ENCODE measurements at places on chromosomes 4 and X.

- no peak for DNase-seq
Observed at GRCh38 chrX:13293700-13294099, 26.2 kb downstream of the ATXN3L start.

- peak; percentile 0 for DNase-seq
Observed at GRCh38 chr4:112898357-112899141, 150.9 kb upstream of the ANK2 start.

DNA sequence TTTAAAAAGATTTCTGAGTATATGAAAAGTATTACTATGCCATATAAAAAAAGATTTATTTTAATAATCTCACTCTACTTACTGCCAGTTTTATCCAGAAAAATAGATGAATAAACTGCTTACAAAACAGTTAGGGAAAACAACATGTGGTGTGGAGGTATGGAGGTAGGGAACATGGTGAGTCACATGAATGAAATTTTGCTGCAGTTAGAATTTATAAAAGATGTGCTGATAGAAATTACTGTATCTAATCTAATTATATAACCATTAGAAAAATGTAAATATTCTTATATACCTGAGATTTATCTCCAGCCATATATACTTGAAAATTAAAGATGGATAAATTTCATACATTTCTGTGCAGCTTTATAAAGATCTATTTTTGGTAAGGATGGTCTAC, 184.0 kb upstream of the ANK2 start:
- no peak for DNase-seq

- DNase-seq, result no peak
Observed at GRCh38 chr4:184385705-184386141, 88.6 kb downstream of the IRF2 start.

DNA sequence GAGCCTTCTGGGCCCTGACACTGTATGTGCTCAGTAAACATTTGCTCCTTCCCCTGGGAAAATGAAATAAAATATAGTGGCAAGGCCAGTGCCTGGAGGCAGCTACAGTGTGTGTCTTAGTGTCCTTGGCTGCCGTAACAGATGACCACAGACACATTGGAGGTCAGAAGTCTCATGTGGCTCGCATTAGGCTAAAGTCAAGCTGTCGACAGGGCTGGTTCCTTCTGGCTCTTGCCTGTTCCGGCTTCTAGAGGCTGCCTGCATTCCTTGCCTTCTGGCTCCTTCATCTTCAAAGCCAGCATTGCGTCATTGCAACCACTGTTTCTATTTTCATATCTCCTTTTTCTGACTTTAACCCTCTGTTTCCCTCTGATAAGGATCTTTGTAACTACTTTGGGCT, 83.6 kb upstream of the STX18 start:
- peak; percentile 94 for DNase-seq

- peak; percentile 71 for DNase-seq
Observed at GRCh38 chr4:138275963-138276621, 33.9 kb upstream of the SLC7A11 start.

DNA sequence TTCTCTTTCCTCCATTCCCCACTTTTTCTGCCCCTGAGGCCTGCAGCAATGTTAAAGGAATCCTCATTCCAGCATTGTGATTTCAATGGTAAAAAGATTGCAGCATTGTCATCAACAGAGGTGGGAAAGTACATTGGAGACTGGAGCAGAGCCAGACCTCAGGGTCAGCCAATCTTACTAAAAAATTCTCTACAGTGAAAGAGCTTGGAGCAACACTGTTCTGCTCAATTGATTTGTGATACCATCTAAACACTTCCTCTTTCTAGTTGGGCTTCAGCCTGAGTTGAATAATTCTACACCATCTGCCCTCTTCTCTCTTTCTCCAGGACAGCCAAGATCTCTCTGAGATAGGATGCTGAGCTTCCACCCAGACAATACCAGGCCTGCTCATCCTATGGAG, 176.5 kb downstream of the AR start:
- peak; percentile 53 for DNase-seq

GRCh38 chrX:109577055-109577454, 40.4 kb downstream of the NXT2 start:
- DNase-seq, result no peak

DNA sequence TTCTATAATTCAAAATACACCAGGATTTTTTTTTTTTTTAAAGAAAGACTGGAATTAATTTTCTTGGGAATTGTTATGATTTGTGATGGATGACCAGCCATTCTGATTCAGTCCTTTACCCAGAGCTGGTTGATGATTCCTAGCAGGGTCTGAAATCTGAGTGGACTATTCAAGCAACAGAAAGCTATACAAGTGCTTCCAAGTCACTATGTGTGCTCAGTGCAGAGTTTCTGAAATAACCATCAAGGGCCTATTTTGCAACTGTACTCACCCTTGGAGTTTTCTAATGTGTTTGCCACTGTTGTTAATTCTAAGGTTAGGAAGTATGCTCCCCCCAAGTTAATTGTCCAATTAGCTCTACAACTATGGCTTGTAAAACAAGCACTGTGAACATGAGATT, 137.7 kb upstream of the RAPGEF2 start:
- DNase-seq, result no peak

DNA sequence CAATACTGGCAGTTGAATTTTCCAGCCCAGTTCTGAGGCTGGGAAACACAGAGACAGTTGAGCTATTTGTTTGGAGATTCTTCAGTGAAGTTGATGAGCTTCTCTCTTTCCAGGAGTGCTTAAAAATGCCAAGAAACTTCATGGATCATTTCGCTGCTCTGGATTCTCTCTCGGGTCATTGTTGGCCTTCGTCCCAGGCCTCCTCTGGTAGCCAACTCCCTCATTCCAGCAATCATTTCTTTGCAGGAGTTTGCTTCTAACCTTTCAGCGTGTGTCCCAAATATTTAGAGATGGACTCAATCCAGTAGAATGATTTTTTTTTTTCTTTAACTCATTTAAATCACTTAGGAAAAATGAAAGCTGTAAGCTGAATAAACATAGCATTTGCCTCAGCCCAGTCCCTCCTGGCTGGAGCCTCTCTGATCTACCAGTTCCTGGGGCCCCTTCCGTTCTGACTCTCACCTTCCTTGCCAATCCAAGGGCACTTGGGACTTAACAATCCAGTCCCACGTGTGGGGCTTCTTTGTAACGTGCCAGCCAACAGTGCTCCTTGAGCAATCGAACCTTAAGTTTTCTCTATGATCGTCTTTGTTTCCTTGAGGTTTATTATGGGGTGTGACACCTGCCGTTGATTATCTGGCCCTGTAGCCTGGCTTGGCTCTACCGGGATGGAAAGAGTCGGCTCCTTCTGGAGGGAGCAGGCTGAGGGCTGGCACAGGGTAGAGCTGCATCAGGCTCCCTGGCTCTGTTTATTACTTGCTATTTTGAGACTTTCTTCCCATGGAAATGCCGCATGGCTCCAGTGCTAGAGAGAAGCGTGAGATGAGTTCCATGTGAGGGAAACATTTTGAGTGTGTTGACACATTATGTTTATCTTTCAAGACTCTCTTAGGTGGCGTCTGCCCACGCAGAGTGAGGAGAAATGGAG, 80.4 kb upstream of the GPC4 start:
- no peak for DNase-seq

DNA sequence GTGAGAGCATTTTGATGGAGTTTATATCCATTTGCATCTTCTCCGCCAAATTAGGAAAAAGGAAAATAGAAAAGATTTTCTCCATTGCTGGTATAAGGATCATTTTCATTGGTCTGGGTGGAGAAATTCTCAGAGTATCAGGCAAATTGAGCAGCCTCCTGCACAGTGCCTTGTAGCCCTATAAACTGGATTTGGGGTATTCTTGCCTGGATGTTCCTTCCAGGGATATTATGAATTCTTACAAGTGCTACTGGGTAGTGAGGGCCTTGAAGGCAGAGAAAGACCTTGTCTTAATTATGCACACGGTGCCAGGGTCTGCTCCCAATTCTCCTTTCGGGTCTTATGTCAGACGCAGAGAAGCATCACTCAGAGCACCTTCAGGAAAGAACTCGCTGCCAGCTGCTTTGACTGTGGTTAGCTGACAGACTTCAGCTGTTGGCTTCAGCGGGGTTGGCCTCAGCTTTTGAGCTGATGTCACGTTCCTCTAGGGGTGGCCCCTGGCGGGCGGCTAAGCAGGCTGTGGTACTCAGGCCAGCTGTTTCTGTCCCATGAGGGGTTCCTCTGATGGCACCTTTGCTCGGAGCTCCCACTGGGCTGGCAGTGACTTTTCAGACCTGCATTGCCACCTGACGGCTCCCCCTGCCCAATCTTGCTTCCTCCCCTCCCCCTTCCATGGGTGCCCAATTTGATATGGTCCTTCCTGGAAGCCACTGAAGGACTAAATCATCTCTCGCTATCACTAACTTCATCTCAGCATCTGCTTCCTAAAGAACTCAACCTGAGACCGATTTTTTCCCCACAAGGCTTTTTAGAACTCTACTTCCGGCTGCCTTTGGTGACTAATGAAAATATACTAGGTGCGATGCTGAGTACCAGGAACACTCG, 519.5 kb downstream of the BCOR start:
- peak; percentile 68 for DNase-seq

DNA sequence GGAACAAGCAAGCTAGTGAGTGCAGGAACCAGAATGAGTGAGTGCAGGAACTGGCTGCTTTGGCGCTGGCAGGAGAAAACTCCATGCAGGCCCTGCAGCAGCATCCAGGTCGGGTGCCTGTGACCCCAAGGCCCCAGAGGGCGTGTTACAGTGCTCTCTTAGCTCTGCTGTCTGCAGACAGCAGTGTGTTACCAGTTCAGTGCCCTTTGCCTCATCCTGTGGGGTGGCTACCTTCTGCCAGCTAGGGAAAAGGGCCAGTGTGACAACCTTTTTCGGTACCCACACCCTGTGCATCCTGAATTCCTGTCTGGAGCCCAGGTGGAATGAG, 202.3 kb upstream of the SMIM31 start:
- no peak for DNase-seq

GRCh38 chr4:23373261-23373660, 516.6 kb downstream of the PPARGC1A start:
- peak; percentile 51 for DNase-seq

DNA sequence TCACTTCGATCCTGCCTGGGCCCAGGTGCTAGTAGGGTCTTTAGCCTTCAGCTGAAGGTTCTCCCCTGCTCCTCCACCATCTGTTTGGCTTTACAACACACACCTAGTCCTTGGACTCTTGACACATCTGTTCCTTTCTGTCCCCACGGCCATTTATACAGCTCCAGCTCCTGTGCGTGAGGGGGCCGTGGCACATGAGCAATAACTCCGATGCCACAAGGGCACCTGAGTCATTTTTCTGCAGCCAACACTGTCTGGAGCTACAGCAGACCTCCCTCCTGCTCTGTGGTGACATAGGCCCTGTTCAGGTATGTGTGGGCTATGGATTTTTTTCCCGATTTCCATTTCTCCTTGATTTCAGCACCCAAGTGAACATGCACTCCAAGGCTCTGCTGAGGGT, 44.7 kb upstream of the BCOR start:
- DNase-seq, result no peak

DNA sequence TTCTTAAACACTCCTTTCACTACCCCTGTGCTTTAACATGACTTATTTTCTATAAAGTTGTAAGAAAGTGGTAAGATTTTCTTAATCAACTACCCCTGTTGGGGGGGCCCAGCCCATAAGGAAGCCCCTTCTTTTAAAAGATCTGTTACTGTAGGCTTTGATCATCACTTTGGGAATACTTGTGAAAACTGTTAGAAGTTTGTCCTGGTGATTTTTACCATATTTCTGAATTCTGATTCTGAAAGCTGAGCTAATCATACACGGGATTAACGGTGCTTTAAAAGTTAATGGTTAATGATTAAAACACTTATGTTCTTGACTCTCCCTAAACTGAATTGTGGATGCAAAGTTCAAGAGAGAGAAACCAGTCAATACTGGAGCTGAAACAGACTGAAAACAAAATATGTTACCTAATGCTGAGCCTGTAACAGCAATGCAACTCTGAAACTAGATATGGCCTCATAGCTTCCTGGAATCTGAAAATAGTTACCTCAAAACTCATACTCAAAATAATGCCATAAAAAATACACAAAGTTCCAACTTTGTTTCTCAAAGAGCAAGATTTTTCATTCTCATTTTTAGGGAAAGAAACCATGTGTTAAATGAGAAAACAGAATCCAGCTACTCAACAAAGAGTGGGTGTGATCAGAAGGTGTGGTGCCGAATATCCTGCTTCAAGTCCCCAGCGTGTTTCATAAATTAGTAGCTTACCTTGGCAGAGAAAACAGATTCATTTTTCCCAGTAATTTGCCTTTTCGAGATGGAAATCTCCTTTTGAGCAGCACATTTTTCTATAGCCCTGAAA, 31.6 kb downstream of the ADH7 start:
- DNase-seq, result no peak

DNA sequence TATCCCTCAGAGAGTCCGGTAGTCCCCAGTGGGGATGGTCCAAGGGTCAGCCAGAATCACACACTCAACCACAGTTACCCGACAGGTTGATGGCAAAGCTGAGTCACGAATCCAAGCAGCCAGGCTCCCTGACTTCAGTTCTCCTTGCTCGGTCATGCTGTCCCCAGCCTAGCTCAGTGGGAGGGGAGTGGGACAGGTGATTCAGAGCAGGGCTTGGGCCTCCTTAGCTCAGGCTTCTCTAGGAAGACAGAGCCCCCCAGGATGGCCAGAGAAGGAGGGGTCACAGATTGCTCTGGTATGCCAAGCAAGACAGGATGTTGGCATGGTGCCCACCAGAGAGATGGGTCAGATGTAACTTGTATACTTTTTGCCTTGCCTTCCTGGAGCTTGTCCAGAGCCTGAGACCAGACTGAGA, 66.5 kb downstream of the EFNB1 start:
- peak; percentile 10 for DNase-seq

- peak; percentile 62 for DNase-seq
Observed at GRCh38 chr4:77172336-77172735, 15.3 kb downstream of the CCNG2 start.

- DNase-seq, result no peak
Observed at GRCh38 chr4:38860788-38861424, 4.3 kb upstream of the TLR6 start.

- peak; percentile 4 for DNase-seq
Observed at GRCh38 chr4:118154649-118155048, 120.4 kb downstream of the NDST3 start.

- no peak for DNase-seq
Observed at GRCh38 chr4:42501624-42502401, 104.5 kb downstream of the SHISA3 start.

DNA sequence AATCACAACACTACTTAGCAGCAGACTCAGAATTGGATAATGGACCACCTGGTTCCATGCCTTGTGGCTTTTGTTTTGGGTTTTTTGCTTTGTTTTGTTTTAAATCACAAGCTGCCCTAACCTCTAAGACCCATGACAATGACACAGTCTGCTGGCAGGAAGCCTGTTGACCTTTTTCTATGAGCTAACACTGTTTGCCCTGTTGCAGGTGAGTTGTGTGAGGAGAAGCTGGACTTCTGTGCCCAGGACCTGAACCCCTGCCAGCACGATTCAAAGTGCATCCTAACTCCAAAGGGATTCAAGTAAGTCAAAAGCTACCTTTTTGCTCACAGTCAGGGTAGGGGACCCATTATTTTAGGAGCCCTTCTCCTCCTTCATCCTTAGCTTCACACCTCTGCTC, 110.8 kb upstream of the PACRGL start:
- no peak for DNase-seq

GRCh38 chrX:34632384-34632783, 24.7 kb downstream of the TMEM47 start:
- no peak for DNase-seq

Measured in RPMI7951 (cell line).